ENCODE measurements at places on chromosomes 7 and 10.
A peak's percentile ranks its signal among the peaks of the same experiment; 100 is the strongest.

GRCh38 chr7:69678494-69679187 is 80.4 kb downstream of the AUTS2 start:
- DNase-seq: no peak

GRCh38 chr10:6089334-6090219 is 743 bp downstream of the RBM17 start:
- peak; percentile 48 for DNase-seq

DNA sequence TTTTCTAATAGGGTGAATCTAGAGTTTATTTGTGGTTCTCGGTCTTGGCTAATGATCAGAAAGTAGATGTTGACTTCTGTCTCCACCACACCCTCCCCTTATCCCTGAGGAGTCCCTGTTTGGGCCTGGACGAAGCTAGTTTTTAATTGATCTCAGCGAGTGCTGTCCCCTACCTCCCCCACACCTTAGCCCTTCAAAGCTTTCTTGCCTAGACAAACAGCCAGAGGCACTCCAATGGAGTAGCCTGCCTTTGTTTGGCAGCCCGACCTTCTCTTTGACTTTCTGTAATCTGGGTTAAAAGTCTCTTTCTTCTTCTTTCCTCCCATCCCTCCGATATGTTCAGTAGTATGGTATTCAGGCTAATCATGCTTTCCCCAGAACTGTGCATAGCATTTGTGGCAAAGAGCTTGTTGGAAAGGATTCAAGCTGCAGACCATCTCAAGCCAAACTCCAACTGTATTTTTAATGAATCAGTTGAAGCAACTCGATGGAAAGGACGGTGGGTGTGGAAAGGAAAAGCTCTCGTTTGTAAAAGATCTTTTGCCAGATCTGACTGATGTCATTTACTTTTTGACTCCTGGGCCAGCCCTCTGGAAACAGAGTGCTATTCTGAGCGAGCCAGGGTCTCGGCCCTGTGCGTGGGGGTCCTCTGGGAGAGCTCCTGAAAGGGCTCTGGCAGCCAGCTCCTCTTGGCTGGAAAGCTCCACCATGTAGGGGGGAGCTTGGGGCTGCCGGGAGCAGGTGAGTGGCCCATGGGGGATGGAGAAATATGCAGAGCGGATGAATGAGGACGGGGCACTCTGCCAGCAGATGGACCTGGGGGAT is 4.5 kb downstream of the FAM180A start:
- no peak for DNase-seq

DNA sequence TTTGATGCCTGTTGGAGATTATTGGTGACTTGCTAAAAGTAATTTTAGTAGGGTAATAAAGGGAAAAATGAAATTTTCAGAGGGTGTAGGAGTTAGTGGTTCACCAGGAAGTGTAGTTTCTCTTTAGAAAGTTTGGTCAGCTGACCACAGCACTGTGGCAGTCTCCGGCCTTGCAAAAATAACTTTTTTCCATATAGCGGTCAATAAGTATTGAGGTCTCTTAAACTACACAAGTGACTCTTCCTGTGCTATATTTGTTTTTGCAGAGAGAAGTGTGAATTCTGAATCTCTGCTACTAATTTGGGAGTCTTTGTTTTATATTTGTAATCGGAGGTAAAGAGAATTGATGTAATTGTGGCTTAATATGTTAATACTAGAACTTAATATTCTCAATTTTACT is 24.3 kb downstream of the PTPN12 start:
- DNase-seq: no peak

DNA sequence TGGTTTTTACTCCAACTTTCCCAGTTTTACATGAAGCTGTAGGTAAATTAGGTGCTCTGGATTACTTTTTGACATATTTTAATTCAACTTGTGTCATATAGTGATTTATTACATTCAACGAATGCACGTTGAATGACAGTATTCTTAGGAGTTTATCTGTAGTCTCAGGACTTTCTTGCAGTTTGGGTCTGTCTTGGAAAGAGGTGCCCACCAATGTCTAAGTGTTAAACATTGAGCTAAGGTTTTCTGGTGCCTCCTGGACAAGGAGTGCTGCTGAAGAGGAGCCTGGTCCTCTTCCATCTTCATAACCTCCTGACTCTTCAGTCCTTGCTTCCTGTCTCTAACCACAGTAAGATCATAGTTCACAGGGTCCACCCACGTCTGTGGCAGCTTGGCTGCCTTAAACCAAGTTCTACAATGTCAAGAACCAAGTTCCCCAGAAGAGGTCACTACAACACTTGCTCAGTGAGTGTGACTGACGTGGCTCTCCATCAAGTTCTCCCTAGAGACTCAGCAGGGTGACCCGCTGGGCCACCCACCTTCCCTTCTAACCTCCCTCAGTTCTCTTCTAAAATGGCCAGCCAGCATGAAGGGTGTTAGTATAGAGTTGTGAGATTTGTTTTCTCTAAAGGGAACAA is 6.1 kb downstream of the NPY start:
- DNase-seq: peak; percentile 45

GRCh38 chr10:53356616-53357349 is 584.2 kb upstream of the MBL2 start:
- no peak for DNase-seq

GRCh38 chr10:62690703-62691102 is 113.8 kb upstream of the ADO start:
- DNase-seq: no peak

DNA sequence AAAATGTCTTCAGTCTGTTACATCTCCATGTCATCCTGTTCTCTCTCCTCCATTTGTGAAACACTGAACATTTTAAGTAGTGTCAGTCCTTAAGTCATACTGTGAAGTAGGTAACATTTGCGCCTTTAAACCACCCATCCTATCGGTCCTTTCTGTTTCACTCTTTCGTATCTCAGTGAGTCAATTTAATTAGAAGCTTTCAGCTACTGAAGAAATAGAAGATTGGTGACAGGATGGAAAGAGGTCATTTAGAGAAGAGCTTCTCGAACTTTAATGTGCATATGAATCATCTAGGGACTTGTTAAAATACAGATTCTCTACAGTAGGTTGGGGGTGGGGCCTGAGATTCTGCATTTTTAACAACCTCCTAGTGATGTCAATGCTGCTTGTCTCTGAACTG is 113.4 kb downstream of the SRI start:
- no peak for DNase-seq

- DNase-seq: no peak
Observed at GRCh38 chr7:113200281-113200680, 81.9 kb upstream of the SMIM30 start.

GRCh38 chr10:546451-546850 is 143.0 kb downstream of the DIP2C start:
- DNase-seq: no peak

GRCh38 chr7:149727053-149727898 is 46.1 kb downstream of the ZNF467 start:
- DNase-seq: no peak

DNA sequence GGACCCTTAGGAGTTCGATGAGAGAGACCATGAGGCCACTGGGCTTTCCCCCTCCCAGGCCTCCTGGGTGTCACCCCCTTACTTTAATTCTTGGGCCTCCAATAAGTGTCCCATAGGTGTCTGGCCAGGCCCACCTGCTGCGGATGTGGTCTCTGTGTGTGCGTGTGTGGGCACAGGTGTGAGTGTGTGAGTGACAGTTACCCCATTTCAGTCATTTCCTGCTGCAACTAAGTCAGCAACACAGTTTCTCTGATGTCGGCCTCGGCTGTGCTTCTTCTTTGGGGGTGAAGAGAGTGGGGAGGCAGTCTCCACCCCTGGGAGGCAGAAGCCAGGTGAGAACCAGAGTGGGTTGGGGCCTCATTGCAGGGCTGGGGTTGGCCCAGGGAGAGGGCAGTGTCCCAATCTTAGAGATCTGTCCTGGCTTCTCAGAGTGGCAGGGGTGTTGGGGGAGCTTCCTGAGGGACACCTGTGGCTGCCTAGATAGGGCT is 1.5 kb downstream of the PVRIG start:
- DNase-seq: peak; percentile 73

- DNase-seq: no peak
Observed at GRCh38 chr10:52621635-52622079, 150.9 kb downstream of the MBL2 start.

GRCh38 chr10:75050149-75050919 is 61.1 kb upstream of the SAMD8 start:
- no peak for DNase-seq

GRCh38 chr7:66529883-66530610 is 98.6 kb upstream of the KCTD7 start:
- no peak for DNase-seq

- DNase-seq: no peak
Observed at GRCh38 chr7:41046221-41046761, 656.6 kb downstream of the INHBA start.

DNA sequence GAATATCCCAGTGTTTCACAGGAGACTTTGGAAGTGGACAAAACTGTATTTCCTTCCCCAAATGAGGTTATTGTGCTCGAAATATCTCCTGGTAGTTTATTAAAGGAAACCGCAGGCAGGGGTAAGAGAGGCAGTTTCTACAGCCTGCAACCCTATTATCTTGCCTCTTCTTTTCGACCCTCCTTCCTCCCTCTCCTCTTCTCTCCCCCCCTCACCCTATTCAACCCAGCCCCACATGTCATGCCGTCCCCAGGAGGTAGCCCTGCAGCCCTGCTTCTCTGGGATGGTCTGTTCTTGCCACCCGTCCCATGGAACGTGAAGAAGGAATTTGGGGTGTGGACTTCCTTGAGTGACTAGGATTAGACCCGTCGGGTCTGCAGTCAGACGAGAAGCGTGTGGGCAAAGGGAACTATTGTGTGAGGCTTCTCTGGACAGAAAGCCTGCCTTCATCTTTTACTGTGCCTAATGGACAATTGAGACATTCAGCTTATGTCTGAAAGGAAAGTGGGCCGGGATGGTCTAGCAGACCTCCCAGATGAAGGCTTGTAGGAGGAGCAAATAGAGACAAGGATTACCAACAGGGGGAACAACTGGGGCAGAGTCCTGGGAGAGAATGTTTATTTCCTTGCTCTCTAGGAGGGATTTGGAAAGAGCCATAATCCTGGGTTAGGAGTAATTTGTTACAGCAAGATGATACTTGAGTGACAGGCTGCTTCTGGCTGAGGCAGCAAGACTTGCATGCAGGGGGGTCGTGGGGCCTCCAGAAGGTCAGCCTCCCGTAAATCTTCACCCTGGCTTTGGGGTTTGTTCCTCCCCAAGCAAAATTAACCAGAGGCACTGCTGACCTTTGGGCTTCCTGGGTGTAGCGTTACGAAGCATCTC is 77.8 kb downstream of the TCF7L2 start:
- DNase-seq: no peak

DNA sequence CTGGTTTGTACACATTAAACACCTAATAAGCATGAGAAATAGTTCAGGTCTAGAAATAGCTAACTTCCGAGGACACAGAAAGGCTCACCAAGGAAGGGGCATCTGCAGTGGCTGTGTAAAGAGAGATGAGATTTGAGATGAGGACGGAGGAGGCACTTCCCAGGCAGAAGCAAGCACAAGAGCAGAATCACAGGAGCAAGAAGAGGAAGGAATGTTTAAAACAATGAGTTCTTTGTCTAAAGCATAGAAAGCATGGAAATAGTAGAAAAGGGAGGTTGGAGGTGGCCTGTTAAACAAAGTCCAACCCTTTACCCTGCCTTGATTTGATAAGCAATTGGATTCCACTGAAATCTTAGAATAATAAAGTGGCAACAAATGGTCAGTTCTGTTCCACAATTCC is 11.6 kb upstream of the PON3 start:
- DNase-seq: no peak

GRCh38 chr7:55488216-55488615 is 84.1 kb downstream of the VOPP1 start:
- DNase-seq: no peak

All from DND-41 (cell line).